Cortex of kidney (tissue), 1 donor: ENCODE measurements at places on chromosomes 5 and 9.

GRCh38 chr5:55222985-55223811 lies 3.9 kb downstream of the MCIDAS start:
- no peak for DNase-seq

DNA sequence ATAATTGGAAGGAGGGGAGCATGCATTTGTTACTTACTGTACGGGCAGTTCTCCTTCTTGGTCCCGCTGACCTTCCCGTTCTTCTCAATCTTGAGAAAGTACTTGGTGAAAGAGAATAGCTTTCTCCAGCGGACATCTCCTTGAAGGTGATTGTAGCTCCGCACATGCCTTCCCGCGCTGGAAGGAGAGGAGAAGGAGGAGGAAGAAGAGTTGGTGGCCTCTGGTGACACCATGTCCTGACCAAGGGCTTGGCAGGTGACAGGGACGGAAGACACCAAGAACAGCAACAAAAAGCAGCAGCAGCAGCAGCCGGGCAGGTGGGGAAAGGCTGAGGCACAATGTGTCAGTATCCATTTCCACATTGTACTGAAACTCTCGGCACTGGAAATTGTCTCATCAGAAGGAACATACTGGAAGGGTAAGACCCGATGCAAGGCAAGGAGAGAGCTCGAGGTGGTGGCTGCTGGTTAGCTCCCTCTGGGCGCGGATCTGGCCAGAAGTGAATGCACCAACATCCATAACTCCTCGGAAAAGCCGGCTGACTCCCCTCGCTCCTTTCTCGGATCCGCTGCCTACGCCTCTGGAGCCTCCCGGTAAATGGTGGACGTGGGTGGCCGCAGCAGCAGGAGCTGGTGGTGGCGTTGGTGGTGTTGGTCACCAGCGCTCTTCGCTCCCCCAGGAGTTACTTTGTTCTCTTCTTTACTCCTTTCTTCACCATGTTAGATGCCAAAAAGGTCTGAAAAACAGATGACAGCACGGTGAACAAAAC lies 715 bp downstream of the FGF10 start:
- DNase-seq: no peak

DNA sequence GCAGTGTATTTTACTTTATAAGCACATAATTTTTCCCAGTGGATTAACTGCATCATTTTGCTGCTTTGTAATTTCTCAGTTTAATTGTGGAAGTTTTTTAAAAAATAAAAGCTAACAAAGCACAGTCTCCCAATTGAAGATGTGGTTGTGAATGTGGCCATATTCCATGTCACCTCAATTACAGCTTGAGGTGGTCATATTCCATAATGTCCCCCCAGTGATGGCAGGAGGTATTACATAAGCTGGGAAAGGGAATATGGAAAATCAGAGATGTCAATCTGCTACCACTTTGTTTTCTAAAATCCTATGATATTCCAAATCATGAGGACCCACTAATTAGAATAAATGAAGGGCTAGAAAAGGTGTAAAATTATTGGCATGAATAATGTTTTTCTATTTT lies 1672.0 kb upstream of the CDH9 start:
- no peak for DNase-seq

DNA sequence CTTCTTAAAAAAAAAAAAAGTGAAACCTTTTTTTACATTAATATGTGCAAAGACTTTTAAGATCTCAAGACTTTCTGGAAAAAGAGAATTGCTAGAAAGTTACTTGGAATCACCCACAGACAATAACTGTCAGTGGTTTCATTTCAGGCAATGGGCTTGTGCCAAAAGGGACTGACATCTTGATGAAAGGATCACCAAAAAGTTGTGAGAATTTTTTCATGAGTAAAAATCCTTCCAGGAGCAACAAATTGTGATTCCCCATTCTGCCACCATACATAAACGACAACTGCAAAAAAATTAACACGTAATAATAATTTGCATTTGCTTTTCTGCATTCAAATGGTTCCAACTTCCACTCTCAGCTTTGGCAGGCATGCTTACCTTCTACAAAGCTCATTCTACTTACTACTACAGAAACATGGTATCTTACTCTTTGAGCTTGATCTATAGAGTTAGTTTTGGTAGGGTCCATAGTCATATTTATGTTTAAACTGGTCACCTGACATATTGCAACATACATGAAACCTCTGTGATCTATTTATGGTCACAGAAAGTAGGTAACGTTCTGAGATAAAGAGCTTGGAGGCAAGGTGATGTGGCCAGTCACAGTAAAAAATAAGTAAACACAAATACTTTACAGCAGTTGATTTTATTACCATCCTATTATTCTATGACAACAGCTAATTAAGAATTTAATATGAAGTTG lies 3.0 kb downstream of the NREP start:
- no peak for DNase-seq

- DNase-seq: no peak
Observed at GRCh38 chr5:123180178-123180577, 91.1 kb downstream of the PRDM6 start.

DNA sequence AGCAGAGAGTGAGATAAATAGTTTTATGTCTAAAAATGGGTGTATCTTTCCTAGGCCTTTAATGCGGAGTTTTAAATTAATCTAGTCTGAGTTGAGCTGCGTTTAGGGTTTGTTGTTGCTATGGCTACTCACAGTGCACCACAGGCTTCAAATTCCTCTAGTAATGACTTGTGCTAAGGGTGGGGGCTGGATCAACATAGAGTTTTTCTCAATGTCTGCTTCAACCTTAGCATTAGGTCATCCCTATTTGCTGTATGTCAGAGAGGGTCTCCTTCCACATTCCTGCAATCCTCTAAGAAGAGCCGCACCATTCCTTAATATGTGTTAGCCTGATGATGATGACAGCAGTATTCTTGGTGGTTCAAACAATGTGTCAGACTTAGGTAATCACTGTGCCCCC lies 465.6 kb upstream of the KIF2A start:
- no peak for DNase-seq

GRCh38 chr5:136699651-136700050 lies 334.3 kb upstream of the TRPC7 start:
- DNase-seq: no peak

GRCh38 chr5:34756781-34757624 lies 82.0 kb upstream of the TTC23L start:
- no peak for DNase-seq
